Activated T-cell treated with anti-CD3 and anti-CD28 coated beads, Interleukin-2, amount 50 U/mL, for 72 hours (primary cell): ENCODE measurements at places on chromosomes 16 and 17. TPM values are rescaled to one million over a fixed set of nuclear protein-coding genes. Genes with fewer than 3 reads are reported as not detected.

DNA sequence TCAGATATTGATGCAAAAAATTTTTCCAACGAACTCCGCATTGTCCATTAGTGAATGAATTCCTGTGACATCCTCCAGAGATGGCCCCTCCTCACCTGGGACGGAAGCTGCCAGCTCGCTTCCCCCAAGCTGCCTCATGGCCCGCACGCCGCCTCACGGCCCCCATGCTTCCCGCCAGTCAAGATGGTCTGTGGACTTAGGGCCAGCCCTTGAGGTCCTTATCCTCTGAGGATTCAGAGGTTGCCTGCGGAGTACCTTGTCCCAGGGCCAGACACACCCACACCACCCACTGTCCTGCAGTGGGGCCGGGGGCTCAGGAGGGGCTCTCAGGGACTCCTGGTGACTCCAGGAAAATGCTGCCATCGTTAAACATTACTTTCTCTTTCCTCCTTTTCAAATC is 73.6 kb downstream of the SEC14L1 start:
- no peak for DNase-seq

- no peak for DNase-seq
Measured at GRCh38 chr17:46819906-46820351, 1.4 kb upstream of the WNT3 start.

Gene DPEP3
- total RNA-seq, result 0.16 TPM

- peak; percentile 39 for DNase-seq
Measured at GRCh38 chr16:19555938-19556771, 652 bp downstream of the VPS35L start.

GRCh38 chr16:10878644-10879501 is 1.9 kb downstream of the CIITA start:
- DNase-seq, result peak; percentile 40

DNA sequence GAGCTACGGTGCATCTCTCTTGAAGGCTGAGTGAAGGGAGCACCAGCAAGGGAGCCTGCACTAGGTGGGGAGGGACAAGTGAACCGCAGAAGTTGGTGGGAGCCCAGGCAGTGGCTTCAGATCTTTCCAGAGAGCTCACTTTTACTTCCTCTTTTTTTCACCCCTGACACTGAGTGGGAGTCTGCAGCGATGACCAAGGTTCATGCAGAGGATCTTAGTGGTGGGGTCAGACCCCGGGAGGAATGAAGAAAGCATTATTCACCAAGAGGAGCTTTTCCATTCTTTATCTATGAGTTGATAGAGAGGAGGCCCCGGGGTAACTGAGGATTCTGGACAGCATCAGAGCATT is 3.0 kb upstream of the CCL2 start:
- no peak for DNase-seq

- DNase-seq, result no peak
Measured at GRCh38 chr17:65017207-65017774, 39.2 kb downstream of the GNA13 start.

Gene ABCC11
- total RNA-seq, result 0.07 TPM

GRCh38 chr17:27319541-27320221 is 25.8 kb downstream of the WSB1 start:
- DNase-seq, result no peak

DNA sequence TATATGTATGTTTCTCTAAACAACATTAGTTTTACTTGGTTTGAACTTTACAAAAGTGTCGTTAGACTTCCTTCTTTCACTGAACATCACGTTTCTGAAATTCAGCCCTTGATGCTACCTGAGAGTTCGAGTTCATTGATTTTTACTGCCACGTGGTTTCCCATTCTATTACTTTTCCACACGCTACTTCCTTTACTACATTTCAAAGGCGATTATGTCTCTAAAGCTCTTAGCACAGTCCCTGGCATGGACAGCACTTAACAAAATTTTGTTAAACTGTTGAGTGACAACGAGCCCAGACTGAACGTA is 15.9 kb upstream of the ARHGAP17 start:
- no peak for DNase-seq
